ENCODE measurements at places on chromosomes 11 and 22.

GRCh38 chr22:49754696-49755630 lies 72.7 kb downstream of the BRD1 start:
- no peak for DNase-seq

GRCh38 chr11:68340003-68340767 lies 27.8 kb downstream of the LRP5 start:
- no peak for DNase-seq

DNA sequence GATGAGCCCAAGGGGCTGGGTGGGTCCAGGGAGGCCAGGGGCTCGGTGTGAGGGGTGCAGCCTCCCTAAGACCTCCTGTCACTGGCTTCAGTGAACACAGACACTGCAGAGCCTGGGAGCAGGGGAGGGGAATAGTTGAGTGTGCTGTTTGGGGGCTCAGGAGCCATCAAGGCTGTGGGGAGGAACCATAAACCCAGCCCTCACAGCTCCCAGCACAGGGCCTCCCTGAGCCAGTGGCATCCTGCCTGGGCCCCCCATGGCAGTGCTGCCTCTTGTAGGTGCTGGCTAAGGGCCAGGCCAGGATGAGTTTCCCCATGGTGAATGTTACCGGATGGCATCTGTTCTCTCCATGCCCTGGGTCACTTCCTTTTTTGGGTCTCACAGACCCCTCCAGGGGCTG lies 25.5 kb downstream of the KCNJ5 start:
- no peak for DNase-seq

DNA sequence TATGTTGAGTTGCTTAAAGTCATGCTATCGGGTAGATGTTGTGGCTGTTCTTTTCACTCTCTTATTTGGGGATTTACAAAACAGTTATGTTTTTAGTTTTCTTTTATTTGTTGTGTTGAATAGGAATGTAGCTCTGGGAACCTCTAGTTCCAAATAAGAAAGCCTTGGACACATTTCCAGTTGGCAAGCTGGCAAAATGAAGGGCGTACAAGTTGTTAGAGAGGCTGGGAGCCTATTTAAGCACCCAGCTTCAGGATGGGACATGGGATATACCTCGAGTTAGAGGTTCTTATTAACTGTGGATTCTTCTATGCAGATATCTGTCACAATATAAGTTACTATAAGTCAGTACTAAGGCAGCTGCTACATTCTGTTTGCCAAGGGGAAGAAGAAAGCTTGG lies 22.8 kb downstream of the PPARA start:
- DNase-seq = peak; percentile 14

GRCh38 chr11:81892770-81893635 lies 840.7 kb downstream of the FAM181B start:
- DNase-seq = no peak
